Ovary (tissue), 10 donors: ENCODE measurements at places on chromosomes 7 and 10.

- no peak for DNase-seq
Observed at GRCh38 chr7:37052705-37053104, 328.4 kb upstream of the AOAH start.

- no peak for DNase-seq
Observed at GRCh38 chr7:106178593-106179134, 66.6 kb upstream of the SYPL1 start.

DNA sequence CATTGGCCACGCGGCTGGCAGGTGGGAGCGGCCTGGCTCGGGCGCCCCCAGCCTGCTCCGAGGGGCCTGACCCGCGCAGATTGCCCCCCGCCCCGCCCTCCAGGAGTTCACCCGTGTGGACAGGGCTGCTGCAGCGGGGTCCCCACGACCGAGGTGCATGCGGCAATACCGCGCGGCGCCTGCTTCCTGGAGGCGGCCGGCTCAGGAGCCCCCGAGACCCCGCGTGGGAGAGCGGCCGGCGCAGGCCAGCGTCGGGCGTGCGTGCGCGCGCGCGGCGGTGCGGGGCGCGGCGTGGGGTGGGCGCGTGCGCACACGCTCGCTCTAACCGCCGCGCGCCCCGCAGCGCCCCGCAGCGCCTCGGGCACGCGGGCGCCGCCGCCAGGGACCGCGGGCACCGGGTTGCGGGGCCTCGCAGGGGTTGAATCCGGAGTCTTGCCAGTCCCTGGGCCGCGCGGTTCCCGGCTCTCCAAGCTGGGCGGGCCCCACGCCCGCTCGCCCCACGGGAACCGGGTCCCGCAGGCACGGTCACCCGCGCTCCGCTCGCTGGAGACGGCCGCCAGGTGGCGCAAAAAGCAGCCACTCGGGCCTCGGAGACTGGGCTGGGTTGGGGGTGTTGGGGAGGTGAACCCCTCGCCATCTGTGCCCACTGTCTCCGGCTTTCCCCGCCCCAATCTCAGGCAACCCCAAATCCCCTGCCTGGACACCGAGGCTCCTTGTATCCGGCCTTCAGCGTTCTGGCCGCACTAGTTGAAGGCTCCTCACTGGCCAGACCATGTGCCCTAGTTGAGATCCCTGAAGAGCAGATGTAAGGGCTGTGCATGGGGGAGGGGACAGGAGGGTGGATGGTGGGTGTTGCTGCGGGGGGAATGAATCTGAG, 1.3 kb upstream of the ACHE start:
- peak; percentile 67 for DNase-seq

GRCh38 chr7:121398246-121398645, 2.1 kb upstream of the FAM3C start:
- no peak for DNase-seq

DNA sequence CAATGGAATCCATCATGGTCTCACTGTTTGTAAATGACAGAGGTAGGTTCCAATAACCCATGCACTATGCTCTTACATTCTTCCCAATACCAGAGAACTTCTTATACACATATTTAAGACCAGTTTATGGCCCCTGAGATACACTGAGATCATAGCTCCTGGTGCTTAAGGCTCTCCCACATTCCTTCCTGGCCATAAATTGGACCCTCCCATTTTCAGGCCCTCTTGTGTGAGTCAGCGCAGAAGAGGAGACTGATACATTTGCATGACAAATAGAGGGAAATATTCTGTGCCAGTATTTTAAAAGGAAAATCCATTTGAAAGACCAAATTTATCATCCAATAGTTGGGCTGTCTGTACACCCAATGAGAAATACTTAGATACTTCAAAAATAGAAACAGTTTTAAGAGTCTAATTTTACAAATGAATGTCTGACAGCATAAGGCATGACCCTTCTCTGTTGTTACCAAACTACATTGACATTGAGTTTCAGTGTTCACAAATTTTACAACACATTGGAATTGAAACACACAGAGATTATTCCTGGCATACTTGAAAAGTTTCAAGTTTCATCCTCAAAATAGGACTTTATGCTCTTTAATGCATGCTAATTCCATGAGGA, 35.3 kb downstream of the SLC16A9 start:
- no peak for DNase-seq

DNA sequence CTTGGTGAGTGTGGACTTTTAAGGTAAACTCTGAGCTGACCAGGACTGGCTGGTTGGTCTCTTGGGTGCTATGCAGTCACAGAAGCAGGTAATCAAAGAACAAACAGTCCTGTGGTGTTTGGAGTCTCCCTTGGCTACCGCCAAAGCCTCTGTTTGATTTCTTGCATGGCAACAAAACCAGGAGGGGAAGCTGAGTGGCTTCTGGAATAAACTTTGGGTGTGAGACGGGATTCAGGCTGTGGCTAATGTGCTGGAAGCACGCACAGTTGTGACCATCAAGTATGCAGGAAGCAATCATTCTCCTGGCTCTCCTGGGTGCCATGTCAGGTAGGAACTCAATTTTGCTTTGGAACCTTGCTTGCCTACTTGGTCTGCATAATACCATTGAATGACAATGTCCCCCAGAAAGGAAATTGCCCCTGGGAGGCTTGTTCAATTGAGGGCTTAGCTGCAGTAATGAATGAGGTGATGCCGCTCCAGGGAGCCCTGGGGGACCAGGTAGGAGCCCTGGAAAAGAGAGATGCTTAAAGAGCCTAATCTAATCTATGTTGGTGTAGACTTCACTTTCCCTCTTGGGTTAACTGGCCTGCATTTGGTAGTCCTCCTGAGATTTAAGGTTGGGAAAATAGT, at the start of gene CDHR3:
Gene CDHR3 (plus strand): TSS at position 227 of the 630 bp plus-strand sequence. CDS start 55 bp downstream, at position 282.
- no peak for DNase-seq

DNA sequence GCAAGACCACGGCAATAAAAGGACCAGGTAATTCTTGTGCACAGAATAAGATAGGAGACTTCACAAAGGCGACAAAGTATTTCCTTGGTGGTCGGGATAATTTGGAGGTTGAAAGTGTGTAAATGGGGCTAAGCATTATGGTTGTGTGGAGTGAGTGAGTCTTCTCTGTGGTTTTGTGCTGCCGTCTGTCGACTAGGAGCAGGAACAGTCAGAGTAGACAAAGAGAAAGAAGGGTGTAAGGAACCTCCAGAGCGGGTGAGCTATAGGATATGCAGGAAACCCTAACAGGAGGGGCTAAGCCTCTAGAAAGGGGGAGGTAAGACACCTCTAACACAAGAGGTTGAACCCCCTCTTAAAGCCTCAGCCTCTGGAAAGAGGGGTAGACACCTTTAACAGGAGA, 201.6 kb downstream of the SH2D4B start:
- no peak for DNase-seq

- no peak for DNase-seq
Observed at GRCh38 chr7:129313282-129313681, 88.5 kb downstream of the AHCYL2 start.

DNA sequence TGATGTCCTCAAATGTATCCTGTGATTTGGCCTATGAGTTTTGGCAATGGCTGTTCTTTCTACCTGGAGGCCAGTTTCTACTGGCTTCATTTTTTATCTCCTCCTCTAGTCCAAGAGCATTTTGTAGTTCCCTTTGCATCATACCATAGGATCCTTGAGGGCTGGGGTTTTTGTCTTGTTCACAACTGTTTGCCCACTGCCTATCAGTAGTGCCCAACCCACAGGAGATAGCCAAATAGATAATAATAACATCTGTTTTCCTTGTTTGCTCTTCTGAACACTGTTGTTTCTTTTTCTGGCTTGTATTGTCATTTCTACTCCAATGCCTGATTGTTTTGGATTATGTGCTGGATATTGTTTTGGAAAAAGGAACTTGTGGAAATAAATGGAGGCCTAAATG, 3.4 kb downstream of the CDK1 start:
- DNase-seq: no peak

DNA sequence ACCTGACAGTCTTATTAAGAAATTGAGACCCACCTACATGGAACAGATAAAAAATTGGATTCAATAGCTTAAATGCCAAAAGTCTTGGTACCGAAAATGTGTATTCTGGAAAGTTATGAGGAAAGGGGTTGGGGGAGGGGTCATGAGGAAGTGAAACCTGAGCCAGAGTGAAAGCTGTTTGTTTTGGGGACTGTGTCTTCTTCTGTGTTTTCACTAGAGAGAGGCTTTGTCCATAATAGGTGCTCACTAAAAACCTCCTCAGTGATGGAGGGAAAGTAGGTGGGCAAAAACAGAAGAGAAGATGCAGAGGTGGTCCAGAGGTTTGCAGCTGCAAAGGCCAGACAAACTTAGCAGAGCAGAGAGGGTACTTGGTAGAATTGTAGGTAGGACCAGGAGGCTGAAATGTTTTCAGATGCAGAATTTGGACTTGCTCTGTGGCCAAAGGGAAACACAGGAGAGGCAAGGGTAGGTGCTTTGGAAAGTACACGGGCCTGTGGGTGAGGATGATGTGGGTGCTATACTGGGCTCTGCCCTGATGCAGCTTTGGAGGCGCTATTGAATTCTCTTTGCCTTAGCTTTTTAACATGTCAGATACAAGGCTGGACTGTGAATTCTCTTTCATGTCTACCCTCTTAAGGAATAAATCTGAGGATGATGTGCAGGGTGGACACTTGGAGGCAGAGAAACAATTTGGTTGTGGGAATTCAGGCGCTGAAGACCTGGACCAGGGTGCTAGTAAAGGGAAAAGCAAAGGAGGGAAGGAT, 254.6 kb downstream of the PTEN start:
- DNase-seq: no peak

DNA sequence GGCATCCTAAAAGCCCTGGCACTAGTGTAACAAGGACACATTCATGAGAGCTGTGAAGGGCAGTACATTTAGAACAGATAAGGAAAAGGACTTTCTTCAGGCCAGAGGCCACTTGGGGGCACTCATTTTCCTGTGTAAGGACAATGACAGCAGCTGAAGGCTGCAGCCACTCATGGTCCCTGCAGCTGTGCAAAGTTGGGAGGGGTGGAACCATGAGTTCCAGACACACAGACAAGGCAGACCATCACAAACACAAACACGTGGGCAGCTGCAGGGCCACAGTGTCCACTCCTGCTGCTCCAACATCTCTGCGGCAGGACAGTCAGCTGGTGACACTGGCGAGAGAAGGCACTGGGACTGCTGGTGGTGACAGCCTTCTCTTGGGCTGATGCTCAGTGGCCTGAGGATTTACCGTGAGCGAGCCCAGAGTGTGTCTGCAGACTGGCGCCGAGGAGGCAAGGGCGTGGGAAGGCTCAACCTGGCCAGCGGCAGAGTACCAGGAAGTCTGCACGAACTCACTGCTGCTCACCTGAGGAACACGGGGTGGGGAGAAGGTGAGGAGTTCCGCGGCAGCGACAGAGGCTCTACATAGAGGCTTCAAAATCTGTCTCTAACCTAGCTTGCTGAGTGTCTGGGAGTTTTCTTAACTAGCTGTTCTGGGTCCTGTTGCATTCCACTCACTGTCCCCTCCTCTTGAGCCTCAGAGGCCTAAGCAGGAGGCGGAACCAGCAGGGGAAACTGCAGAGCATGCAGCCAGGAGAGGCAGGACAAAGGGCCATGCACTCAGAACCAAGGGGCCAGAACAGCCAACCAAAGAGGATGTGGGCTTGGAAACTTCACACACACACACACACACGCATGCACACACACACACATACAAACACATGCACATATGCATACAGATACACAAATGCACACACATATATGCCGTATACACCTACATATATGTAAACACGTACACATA, 76.5 kb upstream of the DDC start:
- DNase-seq: peak; percentile 15

DNA sequence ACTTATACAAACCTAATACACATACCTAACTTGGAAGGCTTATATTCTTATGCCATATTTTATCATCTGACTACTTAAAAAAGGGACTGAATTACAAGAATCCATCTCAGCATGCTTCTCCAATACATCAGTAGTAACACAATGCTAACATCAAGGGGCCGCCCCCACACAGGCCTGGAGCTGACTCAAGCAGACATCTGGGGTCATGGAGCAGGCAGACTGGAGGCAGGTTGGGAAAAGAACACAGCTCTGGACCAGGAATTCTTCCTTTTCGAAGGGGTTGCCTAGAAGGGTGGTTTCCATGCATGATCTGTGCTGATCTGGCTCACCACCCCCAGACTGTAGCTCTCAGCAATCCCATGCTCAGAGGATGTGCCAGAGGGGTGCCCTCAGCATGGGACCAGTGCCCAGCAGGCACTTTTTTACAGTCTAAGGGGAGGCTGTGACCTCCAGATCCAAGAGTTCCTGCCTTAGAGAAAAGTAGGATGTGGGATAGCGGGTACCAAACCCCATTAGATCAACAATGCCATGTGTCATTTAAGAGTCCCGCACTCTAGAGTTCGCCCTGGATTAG, 26.1 kb upstream of the DUSP5 start:
- DNase-seq: no peak

GRCh38 chr7:113144817-113145216, 26.5 kb upstream of the SMIM30 start:
- no peak for DNase-seq

DNA sequence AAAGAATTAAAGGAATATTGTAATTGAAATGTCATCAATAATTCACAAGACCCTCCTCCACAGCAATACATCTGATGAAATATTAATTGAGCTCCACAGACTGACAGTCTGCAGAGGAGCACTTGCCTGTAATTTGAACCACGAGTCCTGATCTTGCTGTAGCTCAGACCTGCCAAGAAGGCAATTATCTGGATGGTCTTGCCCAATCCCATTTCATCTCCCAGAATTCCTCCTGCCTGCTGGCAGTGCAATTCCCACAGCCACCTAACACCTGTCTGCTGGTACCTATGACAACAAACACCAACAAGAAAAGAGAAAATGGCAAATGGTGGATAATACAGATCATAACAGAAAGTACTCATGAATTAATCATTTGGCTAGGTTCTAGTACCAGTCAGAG, 38.5 kb downstream of the ERCC6 start:
- DNase-seq: no peak

- no peak for DNase-seq
Observed at GRCh38 chr10:29620112-29620690, 14.6 kb downstream of the SVIL start.

GRCh38 chr7:78141522-78142281, 343.1 kb downstream of the PHTF2 start:
- peak; percentile 29 for DNase-seq

- DNase-seq: no peak
Observed at GRCh38 chr10:108970016-108970415, 953.3 kb downstream of the XPNPEP1 start.

GRCh38 chr7:155734445-155734809, 77.8 kb downstream of the SHH start:
- DNase-seq: no peak

DNA sequence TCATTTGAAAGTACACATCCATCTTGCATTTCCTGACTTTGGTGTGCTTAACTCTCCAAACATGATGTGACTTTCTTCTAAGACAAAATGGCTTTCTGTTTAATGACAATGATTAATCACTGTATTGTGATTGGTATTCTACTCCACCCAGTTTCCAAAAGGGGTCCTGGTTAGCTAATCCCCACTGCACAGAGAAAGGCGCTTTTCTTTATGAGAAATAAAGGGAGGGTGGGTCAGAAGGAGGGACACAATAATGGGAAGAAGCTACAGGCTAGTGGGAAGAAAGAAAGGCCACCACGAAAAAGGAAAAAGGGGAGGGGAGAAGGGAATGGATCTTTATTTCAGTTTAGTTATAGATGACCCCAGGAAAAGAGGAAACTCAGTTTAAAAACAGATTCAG, 69.2 kb downstream of the PRTFDC1 start:
- DNase-seq: no peak

GRCh38 chr7:148182264-148182663, 408.3 kb upstream of the C7orf33 start:
- DNase-seq: no peak

- no peak for DNase-seq
Observed at GRCh38 chr10:19577381-19577780, 238.9 kb upstream of the PLXDC2 start.

- no peak for DNase-seq
Observed at GRCh38 chr7:141738592-141739013, 445 bp downstream of the SSBP1 start.
